Effector CD4-positive, alpha-beta T cell (primary cell): ENCODE measurements at places on chromosomes 13 and 19.

GRCh38 chr19:58037927-58038687 lies 4.3 kb downstream of the ZSCAN1 start:
- no peak for DNase-seq

GRCh38 chr13:21361706-21362105 lies 97.4 kb downstream of the ZDHHC20 start:
- DNase-seq, result no peak

DNA sequence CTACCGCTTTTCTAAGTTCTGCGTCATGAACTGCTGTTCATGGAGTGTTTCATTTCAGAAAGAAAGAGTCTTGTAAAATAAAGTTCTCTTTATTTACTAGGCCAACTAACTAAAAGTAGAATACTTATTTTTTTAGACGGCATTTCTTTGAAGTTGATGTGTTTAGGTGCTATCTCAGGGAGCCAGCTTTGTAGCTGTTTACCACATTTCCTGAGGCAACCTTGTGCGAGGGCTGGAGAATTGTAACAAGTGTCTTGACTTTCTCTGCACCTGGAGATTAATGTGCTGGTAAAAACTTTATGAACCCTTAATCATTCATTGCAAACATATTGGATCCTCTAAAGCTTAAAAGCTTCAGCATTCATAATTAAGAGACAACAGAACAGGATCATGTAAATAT lies 229.3 kb downstream of the GPC6 start:
- no peak for DNase-seq

- DNase-seq, result no peak
Observed at GRCh38 chr13:99796175-99796819, 175.3 kb downstream of the ZIC5 start.

DNA sequence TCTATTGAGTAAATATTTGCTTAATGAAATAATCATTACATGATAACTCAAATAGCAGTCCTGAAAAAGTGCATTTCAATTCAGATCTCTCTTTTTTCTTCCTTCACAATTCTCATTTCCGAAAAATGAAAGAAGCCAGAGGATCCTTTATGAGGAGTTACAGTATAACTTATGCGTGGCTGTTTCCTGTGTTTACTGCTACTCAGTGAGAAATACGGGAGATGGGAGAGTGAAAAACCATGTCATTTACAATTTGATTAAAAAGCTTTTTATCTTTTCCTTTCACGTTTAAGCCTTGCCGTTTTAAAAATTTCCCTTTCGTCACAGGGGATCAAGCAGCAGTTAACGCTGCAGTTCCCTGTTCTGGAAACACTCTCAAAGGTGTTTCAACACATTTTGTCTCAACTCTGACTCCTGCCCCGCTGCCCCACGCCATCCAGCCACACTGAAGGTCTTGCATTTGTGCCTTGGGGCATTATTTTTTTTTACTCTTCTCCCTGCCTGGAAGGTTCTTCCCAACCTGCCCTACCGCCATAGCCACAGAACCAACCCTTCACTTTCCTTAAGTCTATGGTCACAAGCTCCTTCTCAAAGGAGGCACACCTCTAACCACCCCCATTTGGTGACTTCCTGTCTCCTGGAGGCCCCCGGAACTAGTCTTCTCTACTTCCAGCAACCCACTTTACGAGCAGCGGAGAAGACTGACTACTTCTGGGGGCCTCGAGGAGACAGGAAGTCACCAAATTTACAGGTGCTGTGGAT lies 17.0 kb downstream of the KL start:
- DNase-seq, result no peak

- no peak for DNase-seq
Observed at GRCh38 chr13:85663856-85664255, 135.4 kb downstream of the SLITRK6 start.

- no peak for DNase-seq
Observed at GRCh38 chr19:38190793-38191192, 33.2 kb downstream of the DPF1 start.

DNA sequence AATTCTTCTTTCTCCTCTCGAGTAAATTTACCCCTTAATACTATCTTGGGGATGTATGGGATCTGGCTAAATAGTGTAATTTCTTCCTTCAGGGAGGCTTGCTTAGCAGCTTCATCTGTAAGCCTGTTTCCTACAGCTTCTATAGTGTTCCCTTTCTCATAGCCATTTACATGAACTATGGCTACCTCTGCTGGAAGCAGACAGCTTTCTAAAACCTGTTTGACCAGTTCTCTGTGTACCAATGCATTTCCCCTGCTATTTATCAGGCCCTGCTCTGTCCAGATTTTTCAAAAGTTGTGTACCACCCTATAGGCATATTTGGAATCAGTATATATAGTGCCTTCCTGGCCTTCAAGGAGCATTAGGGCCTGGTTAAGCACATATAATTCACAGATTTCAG lies 113.6 kb upstream of the PCDH9 start:
- no peak for DNase-seq

- DNase-seq, result no peak
Observed at GRCh38 chr19:34201133-34201532, 28.8 kb downstream of the LSM14A start.

DNA sequence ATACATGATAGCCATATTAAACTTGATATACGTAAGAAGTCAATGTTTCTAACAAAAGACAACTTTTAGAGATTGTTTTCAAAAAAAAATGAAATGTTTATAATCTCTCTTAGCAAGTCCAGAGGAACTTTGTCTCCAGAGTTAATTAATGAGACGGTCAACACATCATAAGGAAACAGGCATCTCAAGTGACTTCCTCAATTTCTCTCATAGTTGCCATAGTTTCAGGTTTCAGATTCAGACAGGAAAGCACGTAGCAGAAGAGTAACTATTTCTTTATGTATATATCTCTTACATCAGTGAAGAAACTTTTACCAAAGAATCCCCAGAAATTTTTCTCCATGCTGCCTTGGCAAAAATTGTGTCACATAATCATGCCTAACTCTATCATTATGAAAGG lies 159.6 kb upstream of the ATXN8OS start:
- no peak for DNase-seq

DNA sequence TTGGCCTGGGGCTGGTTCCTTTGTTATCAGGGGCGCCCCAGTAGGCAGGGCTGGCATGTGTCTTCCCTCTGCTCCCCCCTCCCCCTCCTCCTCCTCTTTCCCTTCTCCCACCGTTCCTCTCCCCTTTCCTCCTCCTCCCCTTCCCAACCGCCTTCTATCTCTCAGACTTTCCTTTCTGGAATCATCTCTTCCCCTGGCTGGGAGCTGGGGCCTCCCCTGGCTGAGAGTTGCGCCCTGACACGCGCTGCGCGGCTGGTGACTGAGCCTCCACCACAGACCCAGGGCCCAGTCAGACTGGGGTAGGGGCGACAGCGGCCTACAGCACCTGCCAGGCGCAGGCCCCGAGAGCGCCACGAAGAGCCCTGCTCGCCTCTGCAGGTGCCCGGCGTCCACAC lies 2.8 kb downstream of the PNMA8B start:
- no peak for DNase-seq

DNA sequence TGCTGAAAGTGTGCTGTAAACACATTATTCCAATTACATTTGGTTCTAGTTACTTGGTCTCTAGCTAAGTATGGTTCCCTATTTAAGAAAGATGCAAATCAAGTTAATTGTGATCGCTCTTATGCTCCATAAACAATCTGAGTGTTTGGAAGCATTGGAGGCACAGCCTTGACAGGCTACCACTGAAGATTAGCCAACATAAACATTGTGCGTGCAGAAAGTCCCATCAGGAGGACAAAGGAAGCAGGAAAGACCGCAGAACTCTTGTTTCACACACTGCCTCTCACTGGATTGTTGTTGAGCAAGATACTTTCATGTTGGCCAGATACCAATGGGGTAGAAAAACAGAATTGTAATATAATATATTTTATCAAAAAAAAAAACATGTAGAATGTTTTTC lies 814.4 kb downstream of the EFNB2 start:
- no peak for DNase-seq

DNA sequence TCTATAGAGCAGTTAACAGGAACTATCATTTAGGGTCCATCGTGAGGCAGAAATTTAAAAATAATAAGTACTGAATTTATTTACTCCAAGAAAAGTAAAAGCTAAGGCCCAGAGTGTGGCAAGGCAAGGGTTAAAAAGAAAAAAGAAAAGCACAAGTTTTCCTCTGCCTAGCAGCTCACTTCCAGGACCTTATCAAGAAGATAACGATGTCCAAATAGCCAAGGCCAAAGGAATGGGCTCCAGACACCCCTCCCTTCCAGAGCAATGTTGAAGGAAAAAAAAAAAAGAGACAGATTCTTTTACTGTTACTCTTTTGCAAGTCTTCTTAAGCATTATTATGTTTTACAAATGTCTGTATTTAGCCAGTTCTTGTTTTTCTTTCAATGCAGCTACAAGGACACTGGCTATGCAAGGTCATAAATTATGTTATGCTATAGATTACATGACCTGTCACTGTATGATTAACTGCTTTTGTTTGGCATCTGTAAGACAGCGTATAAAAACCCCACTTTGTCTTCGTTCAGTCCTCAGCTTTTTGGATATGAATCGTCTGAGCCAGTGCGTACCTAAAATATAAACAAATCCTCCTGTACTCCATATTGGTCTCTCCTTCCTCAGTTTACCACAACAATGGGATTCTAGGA lies 2.9 kb upstream of the ZNF700 start:
- DNase-seq, result no peak

DNA sequence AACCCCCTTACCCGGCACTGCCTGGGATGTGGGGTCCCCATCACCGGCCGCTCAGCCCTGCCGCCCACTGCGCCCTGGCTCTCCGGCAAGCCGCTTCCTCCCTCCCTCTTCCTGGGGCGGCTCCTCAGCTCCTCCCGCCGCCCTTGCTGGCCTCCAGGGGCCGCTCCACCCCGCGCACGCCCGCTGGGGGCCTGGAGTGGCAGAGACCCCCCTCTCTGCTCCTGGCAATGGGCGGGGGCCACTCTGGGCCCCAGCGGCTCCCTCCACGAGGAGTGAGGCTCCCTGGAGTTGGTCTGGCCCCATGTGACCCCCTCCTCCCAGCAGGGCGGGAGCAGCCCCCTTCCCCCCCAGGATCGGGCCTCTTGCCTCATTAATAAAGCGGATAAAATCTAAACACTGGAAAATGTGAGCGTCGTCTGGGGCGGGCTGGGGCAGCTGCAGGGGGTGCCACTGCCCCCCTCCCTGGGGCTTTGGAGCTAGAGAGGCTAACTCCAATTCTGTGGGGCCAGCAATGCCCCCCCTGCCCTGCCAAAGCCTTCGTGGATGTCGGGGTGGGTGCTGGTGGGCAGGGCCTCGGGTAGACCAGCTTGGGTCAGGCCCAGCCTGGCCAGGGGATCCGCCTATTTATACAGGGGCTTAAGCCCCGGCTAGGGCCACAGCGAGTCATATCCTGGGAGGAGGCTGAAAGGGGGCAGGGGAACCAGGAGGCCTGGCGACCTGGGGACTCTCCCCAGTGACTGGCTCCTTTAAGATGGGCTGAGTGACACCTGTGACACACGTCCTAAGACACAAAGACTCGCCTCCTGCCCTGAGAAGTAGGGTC lies at the start of gene PTGER1:
Gene PTGER1, minus strand, starts transcription at position 104 of the 823 bp plus-strand sequence. CDS start 1,034 bp downstream, outside the sequence.
- no peak for DNase-seq

GRCh38 chr13:40292108-40292507 lies 374.3 kb downstream of the FOXO1 start:
- no peak for DNase-seq

DNA sequence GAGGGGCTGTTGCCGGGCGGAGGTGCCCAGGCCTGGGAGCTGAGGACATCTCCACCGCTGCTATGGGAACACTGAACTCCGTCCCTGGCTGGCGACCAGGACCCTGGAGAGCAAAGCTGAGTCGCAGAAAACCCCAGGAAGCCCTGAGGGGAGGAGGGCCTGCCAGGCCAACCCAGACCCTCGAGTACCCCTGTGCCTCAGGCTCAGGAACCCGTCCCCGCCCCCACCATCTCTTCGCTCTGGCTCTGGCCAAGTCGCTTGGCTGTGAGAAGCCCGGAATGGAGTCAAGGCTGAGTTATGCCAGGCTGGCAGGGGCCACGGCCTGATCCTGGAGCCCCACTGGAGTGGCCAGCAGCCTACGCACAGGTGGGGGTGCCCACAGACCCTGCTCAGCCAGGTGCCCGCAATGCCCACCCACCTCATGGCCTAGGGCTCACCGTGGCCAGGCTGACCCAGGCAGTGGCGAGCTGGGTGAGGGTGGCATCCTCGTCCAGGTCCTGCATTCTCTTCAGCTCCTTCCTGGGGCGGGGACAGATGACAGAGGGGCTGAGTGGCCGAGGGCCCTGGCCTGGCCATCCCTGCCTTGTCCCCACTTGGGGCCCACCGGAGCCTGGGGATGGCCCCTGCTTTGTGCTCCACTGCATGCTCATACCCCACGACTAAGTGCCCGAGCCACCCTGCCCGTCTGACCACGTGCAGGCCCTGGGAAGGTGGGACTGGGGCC lies 8.5 kb upstream of the CERS1 start:
- DNase-seq, result no peak

DNA sequence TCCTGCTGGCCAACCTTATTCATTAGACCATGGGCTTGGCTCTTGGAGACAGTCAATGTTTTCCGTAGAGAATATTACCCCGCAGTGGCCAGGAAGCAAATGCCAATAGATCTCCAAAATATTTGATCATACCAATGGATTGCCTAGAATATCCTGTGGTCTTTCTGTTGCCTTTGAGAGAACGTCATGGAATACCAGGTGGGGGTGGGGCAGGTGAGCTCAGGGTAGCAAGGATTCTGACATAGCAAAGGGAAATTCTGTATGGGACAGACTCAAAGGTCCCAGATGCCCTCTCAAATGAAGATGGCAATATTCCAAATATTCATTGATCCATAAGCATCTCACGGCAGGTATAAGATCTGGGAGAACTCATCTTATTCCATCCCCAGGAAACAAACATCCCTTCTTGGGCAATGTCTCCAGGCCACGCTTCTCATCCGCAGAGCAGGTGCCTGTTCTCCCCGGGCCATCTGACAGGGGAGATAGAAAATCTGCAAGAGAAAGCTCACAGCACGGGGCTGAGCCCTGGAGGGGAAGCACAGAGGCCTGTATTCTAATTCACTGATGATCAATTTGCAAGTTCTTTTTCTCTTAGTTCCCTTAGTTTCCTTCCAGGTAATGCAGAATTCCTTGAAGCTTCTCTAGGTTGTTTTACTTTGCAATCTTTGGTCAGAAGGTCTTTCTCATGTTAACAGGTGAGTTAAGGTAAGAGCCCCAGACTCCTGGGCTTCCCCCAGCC lies 69.6 kb upstream of the TSHZ3 start:
- DNase-seq, result no peak

GRCh38 chr13:97072297-97072696 lies 78.0 kb upstream of the OXGR1 start:
- no peak for DNase-seq

DNA sequence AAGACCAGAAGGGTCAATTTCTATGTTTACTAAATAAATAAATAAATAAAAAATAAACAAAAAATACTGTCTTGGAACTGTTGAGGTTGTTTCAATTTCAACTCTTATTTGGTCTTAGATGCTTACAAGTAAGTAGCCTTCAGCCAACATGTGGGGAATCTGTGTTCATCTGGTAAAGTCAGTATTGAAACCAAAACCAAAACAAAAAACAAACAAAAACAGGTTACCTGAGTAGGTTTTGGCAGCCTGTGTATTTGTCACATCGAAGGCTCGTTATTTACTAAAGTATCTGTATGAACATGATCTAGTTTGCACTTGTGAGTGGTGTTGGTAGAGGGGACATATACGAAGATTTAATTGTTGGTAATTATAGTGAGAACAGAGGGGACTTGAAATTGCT lies 471.5 kb downstream of the SLITRK5 start:
- no peak for DNase-seq

- DNase-seq, result no peak
Observed at GRCh38 chr13:97387890-97388289, 46.1 kb upstream of the RAP2A start.
